ENCODE measurements at places on chromosomes 5 and 9.

DNA sequence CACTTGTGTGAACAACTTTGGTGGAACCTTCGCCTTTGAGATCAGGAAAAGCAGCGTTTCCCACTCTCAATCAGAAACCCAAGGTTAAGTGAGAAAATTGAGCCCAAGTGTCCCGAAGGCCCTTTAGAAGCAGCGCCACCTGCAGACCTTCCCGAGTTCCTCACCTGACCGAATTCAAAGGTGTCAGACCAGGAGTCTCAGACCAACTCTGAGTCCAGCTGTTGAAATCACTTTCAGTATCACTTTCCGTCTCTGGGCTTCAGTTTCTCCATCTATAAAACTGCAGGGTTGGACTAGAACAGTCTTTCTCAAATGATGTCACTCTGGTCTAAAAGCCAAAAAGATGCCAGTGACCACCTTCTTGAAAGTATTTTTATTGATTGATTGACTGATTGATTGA is 31.7 kb upstream of the GRHPR start:
- DNase-seq, result no peak

DNA sequence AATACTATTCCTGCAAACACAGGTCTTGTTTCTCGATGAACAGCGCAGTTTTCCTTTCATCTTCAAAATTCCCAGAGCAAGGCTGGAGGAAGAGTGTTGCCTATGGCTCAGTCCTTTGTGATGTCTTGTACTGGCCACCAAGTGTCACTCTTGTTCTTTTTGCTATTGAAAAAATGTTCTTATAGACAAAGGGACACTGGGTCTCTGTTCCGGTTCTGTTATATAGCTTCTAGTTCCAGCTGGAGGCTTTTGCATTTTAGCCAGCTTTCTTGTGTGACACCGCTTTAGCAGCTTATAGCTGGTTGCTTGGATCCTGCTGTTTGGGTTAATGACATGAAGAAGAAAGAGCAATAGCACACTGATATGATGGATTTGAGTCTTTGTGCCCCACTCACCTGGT is 343.7 kb upstream of the KCNN2 start:
- no peak for DNase-seq

DNA sequence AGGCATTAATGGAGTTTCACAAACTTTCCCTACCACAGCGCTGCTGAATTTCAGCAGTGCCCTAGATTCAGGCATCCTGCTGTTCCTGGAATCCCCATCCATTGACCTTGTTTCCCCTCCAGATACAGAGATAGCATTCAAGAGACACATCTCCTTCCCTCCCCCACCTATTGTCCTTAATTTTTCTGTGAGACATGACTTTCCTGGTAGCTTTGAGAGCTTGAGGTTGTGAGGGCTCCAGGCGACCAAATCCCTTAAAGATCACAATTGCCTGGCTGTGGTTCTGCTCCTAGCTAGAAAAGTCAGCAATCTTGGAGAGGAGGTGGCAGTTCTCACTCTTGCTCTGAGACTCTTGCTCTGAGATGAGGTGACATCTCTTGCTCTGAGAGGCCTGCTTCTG is 48.0 kb downstream of the PRR16 start:
- no peak for DNase-seq

- no peak for DNase-seq
These were observed 28.7 kb downstream of the COL27A1 start for GRCh38 chr9:114184071-114184470.

- no peak for DNase-seq
These were observed 125.0 kb upstream of the LPCAT1 start for GRCh38 chr5:1648806-1649205.

GRCh38 chr9:456365-456764 is 241.7 kb downstream of the DOCK8 start:
- no peak for DNase-seq

- peak; percentile 62 for DNase-seq
These were observed 5.1 kb downstream of the RGS14 start for GRCh38 chr5:177362610-177363507.

DNA sequence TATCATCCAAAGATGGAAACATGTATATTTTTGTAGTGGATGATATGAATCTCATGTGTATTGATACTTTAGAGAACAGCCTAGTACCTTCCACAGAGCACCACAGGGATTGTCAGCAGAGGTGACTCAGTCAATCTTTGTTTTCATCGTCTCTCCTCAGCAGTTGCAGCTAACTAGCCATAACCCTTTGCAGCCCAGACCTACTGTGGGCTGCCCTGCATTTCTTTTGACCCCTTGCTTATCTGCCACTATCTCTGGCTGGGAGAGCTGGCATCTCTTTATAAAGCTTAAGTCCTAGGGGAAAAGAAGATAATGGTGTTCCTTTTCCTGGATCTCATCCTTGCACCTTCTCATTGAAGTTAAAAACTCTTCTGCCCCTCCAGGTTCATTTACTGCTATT is 28.7 kb downstream of the HMGCR start:
- no peak for DNase-seq

DNA sequence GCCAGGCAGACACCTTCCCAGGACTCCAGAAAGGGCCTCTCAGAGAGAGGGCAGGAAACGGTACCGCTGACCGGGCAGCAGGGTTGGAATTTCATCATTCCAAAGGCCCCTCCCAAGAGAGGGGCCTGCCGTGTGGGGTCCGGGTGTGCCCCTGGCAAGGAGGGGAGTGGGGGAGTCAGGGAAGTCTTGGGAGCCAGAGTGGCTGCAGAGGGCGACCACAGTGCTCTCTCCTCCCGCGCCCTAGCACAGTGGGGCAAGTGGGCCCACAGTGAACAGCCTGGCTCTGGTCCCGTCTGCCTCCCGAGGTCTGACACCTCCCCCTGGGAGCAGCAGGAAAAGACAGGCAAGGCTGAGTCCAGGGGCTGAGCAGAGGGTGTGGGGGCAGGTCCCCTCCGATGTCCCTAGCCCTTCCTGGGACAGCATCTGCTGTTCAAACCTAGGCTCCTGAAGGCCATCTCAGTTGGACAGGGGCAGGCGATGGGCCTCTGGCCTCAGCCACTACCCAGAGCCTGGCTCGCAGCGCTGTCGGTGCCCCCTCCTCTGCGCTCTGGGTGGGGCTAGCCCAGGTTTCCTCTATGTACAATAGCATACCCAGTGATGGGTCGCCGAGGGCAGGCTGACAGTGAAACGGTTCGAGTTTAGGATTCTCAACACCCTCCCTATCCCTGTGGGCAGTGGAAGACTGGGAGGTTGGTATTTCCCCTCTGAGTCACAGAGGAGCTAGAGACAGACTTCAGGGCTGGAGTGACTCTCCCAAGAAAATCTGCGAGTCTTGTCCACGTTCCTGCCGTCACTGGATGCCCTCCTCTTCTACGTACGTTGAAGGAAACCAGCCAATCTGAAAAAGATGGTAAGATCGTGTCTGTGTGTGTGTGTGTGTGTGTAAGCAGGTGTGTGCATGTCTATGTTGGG is 25.4 kb upstream of the SARDH start:
- DNase-seq, result no peak

- no peak for DNase-seq
These were observed 31.3 kb upstream of the SH3PXD2B start for GRCh38 chr5:172485511-172486202.

DNA sequence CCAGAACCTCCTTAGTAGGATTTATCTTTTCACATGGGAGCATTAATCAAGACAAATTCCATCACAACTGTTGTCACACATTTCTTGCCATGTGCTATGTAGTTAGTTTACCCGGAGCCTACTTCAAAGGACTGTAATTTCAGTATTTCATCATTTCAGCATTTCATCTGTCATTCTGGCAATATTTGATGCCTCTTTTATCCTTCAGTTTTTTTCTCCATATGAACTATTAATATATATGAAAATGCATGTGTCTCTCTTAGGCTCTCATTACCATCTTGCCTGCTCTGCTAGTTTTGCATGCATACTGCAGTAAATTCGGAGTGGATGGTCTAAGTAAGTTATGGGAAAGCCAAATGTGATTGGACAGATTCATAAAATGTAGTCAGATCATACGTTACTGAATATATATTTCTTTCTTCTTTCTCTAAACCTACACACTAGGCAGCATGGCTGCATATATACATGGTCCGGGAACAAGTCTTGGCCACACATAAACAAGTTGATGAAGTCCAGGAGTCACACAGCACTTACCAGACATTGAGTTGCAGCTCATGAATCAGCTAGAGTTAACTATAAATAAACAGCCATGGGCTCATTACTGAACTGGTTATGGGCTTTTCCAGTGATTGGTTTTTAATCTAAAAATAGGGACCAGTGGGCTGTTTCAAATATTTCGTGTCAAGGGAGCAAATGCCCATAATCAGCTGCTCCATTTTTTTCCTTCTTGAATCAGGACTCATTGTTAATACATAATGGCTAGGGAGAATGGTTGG is 46.6 kb downstream of the SPATA31D1 start:
- DNase-seq, result no peak

GRCh38 chr5:15132816-15133405 is 261.3 kb upstream of the ANKH start:
- no peak for DNase-seq

DNA sequence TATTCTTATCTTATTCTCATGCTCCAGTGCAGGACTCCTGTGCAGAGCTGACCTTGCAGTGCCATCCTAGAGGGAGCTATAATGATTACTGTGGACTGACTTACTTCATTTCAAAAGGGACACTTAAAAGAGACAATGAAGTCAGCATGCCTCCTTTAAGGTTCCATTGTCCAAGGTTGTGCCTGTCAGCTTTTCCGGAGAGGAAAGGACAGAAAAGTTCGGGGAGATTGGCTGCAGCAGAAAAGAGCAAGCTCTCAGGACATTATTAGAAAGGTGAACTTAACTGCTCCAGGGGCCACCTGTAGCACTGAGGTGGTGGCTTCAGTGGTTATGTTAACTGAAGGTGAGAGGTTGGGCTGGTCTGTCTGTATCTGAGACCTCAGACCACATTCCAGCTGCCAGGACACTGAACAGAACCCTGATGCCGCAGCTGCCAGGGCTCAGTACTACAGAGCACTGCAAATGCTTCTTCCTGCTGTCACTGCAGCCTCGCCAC is 112.9 kb downstream of the ST8SIA4 start:
- no peak for DNase-seq

GRCh38 chr5:80620211-80620610 is 34.2 kb upstream of the MSH3 start:
- no peak for DNase-seq

Measured in CD4-positive, alpha-beta T cell treated with Interleukin-6 at 100 ng/mL for 8 hours (primary cell).